ENCODE measurements at places on chromosomes 4 and X.

DNA sequence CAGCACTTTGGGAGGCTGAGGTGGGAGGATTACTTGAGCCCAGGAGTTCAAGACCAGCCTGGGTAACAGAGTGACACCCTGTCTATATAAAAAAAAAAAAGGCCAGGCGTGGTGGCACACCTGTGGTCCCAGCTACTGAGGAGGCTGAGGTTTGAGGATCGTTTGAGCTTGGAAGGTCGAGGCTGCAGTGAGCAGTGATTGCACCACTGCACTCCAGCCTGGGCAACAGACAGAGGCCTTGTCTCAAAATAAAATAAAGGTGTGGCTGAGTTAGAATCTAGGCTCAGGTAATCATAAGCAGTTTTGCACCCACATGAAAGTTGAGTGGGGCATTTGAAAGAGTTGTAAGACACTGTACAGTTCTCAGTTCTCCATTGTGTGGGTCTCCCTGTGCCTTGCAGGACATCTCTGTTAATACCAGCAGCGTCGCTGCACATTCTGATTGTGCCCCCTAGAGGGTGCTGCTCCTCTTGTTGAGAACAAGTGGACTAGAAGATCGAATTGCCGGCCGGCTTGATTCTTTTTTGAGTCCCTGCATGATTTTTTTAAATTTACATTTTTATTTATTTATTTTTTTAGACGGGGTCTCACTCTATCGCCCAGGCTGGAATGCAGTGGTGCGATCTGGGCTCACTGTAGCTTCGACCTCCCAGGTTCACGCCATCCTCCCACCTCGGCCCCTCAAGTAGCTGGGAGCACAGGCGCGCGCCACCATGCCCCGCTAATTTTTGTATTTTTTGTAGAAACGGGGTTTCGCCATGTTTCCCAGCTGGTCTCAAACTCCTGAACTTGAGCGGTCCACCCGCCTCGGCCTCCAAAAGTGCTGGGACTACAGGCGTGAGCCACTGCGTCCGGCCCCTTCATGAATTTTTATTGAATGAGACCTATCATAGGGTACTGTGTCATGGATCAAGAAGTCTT is 73.6 kb upstream of the RBMX start:
- DNase-seq: peak; percentile 21

GRCh38 chr4:110702326-110702725 is 79.4 kb upstream of the PITX2 start:
- no peak for DNase-seq

DNA sequence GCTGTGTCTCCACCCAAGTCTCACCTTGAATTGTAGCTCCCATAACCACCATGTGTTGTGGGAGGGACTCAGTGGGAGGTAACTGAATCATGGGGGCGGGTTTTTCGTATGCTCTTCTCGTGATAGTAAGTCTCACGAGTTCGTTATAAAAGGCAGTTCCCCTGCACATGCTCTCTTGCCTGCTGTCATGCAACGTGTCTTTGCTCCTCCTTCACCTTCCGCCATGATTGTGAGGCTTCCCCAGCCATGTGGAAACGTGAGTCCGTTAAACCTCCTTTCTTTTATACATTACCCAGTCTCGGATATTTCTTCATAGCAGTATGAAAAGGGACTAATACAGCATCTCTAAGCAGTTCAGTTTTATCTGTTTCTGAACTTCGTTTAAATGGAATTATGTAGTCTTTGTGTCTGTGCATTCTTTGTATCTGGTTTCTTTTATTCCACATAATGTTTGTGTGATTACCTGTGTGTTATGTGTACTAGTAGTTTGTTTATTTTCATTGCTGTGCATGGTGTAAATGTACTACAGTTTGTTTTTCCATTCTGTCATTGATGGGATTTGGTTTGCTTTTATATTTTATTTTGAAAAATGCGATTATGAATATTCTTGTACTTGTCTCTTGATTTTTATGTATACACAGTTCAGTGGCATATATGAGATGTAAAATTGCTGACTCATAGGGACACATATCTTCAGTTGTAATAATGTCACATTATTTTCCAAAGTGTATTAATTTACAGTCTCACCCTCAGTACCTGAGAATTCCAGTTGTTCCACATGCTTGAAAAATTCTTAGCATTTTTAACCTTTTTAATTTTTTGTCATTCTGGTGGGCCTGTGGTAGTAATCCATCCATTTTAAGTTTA is 304.9 kb downstream of the GBA3 start:
- no peak for DNase-seq

DNA sequence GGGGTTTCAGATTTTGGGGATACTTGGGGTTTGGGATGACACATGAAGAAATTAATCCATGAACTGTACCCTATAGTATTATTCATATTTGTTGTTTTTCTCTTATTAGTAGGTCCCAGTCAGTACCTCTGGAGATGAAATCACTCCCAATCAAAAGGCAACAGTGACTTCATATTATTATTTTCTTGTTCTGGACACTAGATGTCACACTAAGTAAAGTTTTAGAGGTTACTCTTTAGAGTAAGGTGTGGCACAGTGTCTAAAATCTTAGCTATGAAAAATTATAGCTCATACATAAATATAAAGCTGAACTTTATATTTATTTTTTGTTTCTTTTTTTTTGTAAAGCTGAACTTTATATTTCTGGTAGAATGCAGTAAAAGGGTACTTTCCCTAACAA is 35.1 kb downstream of the FAM114A1 start:
- DNase-seq: peak; percentile 36

- DNase-seq: no peak
Measured at GRCh38 chrX:97159916-97160800, 276.4 kb downstream of the RPA4 start.

DNA sequence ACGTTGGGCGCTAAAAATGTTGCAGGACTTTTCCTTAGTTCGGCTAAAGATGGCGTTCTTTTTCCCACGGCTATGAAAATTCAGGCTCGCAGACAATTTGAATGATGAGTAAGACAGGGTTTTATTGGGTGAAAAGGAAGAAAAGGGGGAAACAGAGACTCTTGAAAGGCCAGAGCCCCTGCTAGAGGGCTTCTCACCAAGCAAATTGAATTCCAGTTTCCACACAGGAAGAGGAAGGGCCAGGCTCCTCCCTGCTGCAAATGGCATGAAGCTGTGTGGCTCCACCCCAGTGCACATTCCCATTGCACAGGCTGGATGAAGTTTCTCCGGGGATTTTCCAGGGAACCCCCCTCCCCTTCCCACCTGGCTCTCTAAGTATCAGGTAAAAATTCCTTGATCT is 210.9 kb downstream of the KLHL4 start:
- DNase-seq: peak; percentile 32

GRCh38 chr4:185061610-185062009 is 43.3 kb downstream of the HELT start:
- no peak for DNase-seq

DNA sequence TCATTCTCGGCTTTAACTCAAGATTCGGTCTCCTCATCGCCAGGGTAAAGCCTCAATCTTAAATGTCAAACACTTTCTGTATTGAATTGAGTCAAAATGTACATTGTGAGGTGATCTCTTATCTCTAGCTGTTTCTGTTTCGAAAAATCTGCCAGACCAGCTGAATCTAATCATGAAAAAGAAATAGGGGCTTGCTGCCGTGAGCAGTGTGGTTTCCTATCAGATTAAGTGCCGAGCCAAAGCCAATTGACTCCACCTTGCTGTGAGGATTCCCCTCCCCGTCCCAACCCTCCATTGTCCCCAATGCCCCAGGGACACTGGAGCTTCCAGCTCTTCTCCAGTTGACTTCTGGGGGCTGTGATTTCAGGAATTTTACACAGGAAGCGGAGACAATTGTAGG is 12.5 kb upstream of the CRLF2 start:
- DNase-seq: no peak

DNA sequence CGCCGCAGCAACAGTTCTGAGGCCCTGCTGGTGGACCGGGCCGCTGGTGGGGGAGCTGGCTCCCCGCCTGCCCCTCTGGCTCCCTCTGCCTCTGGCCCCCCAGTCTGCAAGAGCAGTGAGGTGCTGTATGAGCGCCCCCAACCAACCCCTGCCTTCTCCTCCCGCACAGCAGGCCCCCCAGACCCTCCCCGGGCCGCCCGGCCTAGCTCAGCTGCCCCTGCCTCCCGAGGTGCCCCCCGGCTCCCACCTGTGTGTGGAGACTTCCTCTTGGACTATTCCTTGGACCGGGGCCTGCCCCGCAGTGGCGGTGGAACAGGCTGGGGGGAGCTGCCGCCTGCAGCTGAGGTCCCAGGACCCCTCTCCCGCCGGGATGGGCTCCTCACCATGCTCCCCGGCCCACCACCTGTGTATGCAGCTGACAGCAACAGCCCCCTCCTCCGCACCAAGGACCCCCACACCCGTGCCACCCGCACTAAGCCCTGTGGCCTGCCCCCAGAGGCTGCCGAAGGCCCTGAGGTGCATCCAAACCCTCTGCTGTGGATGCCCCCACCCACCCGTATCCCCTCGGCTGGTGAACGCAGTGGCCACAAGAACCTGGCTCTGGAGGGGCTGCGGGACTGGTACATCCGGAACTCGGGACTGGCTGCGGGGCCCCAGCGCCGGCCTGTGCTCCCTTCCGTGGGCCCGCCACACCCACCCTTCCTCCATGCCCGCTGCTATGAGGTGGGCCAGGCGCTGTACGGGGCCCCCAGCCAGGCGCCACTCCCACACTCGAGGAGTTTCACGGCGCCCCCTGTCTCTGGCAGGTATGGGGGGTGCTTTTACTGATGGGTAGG is 6.3 kb downstream of the PRAF2 start:
- DNase-seq: no peak

DNA sequence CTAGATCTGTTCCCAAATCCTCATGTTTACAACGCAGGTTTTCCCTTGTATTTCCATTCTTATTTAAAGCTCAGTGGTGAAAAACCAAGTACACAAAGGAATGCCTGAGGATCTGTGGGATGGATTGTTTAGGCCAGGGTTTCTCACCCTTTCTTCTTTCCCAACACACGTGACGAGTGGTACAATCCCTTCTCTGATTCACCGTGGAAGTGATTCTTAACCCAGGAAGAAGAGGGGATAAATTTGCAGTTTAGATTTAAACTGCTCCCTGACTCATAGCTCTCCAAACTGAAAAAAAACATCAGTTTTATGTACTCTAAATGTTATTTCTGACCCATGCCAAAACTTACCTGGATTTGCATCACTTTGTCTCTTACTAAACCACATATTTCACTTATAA is 17.0 kb downstream of the PAQR3 start:
- DNase-seq: no peak

DNA sequence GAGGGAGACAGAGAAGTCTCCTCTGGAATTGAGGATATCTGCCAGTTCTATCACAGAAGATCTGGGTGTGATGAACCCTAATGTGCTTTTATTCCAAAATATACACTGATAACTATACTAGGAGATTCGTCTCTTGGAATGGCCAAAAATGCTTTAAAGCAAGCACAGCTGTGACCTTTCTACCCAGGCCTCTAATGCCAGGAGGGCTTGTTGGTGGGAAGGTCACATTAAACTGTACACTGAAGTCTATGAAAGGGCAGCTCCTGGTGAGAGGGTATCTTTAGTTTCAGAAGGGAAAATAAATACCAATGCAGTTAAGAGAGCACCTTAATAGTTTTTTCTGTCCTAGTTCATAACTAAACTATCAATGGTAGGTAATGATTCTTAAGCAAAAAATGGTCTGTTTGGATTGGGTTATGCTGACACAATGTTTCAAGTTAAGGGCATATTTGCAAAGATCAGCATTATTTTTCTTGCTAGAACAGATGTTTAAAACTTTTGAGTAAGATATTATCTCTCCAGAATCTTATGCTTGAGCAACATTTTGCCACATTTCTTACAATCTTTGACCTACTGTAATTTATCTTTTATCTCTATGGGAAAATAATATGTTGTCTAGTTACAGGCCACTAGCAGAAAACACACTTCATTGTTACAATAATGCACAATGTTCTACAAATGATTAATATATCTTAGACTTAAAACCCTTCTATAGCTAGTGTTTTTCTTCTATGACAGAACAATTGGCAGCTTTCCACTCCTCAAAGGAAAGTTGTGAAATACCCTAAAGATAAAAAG is 59.6 kb downstream of the SEC24D start:
- DNase-seq: no peak

DNA sequence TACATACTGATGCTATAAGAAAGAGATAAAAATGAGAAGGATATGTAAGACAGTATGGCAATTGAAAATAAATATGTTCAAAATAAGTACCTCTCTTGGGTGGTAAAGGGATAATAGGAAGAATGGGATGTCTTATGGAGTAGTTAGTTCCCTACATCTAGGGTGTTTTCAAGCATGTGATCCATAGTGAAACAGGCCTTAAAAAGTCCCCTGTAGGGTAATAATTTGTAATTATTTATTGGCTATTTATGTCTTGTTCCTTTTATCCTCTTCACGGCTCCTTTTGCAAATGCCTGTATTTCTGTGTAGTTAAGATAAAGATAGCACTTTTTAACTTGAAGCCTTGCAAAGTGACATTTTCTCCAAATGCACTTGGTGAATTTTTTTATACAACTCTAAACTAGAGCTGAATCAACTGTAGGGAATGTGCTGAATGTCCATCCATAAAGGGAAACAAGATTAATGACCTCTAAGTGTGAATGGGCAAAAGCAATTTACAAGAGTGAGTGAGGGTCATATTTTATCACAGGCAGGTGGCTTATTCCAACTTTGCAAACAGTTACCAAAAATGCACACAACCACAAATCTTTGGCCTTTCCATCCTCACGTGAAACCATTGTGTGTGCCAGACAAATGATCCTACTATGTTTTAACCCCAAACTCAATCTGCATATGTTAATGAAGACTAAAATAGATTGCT is 299.0 kb downstream of the KCNIP4 start:
- no peak for DNase-seq

- no peak for DNase-seq
Measured at GRCh38 chrX:97021680-97022079, 138.0 kb downstream of the RPA4 start.

GRCh38 chr4:157961229-157961990 is 211.4 kb downstream of the GASK1B start:
- DNase-seq: no peak

DNA sequence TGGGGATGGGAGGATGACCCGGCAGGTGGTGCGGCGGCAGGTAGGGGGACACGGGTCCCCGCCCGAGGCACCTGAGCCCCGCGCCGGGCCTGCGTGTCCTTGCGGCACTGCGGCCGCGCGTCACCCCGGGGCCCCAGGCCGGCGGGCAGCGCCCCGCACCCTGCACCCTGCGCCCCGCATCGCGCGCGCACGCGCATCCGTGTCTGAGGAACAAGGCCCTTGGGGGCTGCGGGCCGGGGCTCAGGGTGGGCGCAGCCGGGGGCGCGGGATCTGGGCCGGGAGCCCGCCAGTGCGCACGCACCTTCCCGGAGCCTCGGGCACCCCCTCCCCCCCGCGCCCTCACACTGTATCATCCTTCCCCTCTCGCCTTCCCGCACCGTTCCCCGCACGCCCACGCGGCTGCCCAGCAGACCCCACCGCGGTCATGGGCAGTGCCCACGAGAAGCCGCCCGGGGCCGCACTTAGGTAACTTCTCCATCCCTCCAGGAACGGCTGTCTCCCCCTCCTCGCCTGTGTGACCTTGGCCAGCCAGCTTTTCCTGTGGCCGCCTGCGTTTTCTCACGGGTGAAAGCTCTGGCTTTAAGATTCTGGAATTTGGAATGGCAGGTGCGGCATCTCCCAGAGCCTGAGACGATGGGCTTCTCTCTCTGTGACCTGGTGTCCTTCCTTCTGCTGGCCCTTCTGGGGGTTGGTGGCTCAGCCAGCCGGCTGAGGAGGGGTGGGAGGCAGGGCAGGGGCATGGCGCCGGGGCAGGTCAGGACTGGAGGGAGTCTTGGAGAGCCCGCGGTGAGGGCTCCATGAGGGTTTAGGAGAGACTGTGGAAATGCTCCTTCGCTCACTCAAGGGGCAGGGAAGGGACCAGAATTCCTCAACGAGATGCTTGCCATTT is 748 bp downstream of the ATP2B3 start:
- no peak for DNase-seq

- no peak for DNase-seq
Measured at GRCh38 chrX:18010253-18010652, 149.2 kb upstream of the RAI2 start.

Data from urothelium cell line (cell line).